CD8-positive, alpha-beta T cell (primary cell): ENCODE measurements at places on chromosomes 1 and 21.

- DNase-seq, result no peak
Observed at GRCh38 chr1:116123837-116124533, 12.8 kb downstream of the MAB21L3 start.

DNA sequence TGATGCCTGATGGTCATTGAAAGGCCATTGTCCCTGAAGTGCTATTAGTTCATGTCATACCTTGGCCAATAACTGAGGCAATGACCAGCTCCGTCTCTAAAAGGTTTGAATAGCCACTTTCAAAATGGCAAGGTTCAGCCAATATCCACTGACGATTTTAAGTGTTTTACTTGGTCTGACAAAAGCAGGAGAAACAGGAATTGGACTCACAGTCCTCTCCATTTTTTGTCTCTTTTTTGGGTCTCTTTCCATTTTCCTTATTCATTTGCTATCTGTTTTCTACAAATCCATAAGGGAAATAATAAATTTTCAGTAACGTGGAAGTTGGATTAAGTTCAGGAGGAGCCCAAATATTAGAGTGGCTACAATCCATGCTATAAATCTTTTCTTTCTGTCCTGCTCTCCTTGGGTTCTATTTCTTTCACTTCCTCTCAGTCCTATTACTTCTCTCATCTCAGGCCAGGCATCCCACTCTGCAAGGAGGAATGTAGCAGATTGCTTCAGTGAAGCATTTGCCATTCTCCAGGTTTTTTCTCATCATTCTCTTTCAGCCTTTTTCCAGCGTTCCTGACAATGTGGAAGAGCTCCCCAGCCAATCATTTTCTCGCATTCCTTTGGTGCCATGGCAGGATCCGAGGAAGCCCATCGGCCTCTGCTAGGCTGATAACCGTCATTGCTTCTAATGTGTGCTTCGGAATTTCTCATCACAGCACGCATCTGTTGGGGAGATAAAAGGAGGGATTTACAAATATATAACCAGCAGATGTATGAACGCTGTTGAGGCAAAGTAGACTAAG lies 414.5 kb downstream of the ADGRL2 start:
- DNase-seq, result no peak

- DNase-seq, result no peak
Observed at GRCh38 chr1:65097076-65097475, 50.9 kb upstream of the AK4 start.

GRCh38 chr1:23441446-23442148 lies 17.0 kb upstream of the TCEA3 start:
- no peak for DNase-seq

DNA sequence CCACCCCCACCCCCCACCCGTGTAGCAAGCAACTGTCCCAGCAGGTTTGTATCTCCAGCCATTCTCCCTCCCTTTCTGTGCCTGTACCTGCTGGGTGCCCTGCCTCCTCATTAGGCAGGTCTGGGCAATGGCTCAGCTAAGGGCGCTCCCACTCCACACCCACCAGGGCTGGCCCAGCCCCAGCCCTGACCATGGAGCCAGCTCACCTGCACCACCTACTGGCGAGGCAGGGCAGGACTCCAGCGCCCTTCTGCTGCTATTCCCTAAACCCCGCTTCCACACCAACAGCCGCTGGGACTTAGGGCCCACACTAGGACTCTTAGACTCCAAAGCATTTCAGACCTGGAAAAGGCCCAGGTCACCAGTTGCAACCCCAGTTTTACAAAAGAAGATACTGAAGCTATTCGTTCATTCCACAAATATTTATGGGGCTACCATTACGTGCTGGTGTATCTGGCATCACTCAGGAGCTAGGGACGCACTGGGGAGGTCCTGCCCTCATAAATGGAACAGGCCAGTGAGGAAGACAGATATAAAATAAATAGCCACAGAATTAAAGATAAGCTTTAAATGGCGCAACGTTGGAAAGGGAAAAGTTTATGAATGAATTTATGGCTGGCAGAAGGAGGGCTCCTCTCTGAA lies 24.0 kb downstream of the PGLYRP3 start:
- DNase-seq, result no peak

DNA sequence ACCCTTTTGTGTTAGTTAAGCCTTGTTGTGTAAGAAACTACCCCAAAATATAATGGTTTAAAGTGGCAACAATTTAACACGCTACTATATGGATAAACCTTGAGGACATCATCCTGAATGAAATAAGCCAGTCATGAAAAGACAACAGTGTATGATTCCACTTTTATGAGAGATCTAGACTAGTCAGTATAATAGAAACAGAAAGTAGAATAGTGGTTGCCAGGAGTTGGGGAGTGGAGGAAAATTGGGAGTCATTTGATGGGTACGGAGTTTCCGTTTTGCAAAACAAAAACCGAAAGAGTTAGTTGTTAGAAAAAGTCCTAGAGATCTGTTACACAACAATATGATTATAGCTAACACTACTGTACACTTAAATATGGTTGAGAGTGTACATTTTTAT lies 16.0 kb upstream of the CHIA start:
- DNase-seq, result no peak

GRCh38 chr1:228717081-228717480 lies 18.2 kb upstream of the RHOU start:
- DNase-seq, result no peak

GRCh38 chr1:17502326-17502778 lies 37.1 kb upstream of the ARHGEF10L start:
- peak; percentile 35 for DNase-seq

DNA sequence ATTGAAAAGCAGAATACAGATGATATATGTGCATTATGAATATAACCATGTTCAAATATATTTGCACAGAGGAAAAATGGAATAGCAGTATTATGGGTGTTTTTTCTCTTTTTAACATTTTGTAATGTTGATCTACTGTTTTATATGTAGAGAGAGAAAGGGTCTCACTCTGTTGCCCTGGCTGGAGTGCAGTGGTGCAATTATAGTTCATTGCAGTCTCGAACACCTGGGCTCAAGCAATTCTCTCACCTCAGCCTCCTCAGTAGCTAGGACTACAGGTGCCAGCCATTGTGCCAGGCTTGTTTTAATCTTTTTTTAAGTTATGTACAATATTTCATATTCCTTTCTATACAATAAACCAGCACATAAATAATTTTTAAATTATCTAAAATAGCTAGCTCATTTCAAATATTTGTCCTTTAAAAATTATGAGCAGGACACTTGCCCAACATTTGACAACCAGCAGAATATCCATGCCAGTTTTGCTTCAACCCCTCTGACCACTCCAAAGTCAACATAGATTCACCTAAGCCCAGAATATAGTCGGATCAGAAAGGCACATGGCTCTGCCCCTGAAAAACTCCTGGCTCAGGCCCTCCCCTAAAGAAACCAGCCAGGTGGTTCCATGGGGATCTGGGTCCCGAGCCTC lies 29.8 kb downstream of the ZNF281 start:
- DNase-seq, result no peak

DNA sequence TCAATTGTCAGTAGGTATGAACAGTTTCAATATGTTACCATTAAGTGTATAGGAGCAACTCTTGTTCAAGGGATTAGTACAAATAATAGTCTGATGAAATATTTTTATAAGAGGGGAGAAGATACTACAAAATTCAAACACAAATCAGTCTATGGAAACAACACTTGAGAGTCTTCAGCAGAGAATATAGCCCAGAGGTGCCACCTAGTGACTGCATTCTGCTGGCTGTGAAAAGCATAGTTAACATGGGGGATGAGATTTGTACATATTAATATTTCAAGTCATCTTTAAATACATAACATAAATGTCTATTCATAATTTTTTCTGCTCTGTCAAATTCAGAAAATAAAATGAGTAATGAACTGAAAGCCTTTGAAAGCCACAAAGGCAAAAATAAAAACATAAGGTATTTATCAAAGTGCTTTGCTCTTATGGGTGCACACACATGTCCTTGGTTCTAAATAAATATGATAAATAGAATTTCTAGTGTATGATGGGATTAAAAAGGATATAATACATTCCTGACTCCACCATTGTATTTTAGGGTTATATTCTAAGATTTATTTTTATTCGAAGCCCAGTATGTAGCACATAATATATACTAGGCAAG lies 440.9 kb upstream of the ZRANB2 start:
- DNase-seq, result no peak

DNA sequence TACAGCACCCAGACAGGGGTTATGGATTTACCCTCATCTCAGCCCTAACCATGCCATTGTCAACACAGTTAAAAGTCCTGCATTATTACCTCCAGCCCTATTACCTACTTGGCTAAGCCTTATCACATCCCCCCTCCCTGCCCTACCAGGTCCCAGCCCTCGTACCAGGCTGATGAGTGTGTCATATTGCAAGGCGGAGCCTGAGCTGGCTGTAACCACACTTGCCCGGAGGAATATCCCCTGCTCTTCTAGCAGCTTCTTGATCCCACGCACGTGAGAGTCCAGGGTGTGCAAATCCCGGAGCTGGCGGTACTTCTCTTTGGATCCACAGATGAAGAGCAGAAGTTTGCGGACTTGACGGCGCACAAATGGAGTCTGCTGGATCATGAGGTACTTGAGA lies 87.4 kb downstream of the UBR4 start:
- DNase-seq, result no peak

DNA sequence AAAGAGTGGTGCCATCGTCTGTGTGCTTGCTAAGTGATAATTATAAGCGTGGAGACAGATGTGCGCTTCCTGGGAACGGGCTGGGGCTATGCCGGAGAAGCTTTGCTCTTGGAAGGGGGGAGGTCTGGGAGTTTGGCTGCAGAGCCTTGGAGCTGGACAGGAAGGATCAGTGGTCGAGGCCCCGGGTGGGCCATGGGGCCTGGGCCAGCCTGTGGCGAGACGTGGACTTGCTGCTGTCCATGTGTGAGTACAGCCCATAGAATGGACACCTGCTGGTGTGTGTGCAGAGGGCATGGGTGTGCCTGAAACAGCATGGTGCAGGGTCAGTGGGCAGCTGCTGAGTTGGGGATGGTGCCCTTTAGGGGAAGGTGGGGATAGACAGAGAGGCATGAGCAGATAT lies 121.3 kb downstream of the PCBP3 start:
- DNase-seq, result no peak
